ENCODE measurements at places on chromosomes 6 and 20.

- DNase-seq = no peak
Measured at GRCh38 chr6:156804402-156804801, 27.2 kb downstream of the ARID1B start.

DNA sequence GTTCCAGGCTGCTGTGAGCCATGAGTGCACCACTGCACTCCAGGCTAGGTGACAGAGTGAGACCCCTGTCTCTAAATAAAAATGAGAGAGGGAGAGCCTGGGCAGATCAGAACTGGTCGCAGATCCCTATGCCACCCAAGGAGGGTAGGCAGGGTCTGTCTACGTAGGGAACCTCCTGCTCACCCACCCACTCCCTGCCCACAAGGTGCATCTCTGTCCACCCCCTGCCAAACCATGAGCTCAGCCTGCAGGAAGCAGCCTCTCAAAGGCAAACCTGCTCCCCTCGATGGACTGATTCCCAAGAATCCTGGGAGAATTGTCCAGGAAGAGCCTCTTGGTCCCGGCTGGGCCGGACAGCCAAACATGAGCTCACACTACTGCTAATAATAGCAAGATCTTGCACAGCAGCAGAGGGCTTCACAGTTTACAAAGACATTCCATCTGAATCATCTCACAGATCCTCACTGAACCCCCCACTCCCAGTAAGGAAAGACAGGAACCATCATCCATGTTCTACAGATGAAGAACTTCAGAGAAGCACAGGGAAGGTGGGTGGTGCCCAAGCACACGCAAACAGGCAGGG is 27.8 kb upstream of the TLDC2 start:
- no peak for DNase-seq

DNA sequence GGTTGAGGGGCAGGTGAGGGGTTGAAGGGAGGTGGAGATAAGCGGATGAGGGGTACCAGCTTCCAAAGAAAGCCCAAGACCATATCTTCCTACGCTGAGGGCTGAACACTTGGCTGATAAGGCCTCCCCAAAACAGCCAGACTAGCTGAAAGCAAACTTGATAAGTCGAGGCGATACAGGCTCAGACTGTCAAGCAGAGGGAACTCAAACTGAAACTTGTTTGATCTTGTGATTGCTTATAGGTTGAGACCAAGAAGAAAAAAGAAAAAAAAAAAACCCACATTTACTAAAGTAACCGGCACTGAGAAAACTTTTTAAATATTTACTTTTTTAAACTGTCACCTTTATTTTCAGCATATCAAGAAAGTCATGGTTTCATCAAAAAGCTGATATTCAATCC is 73.6 kb downstream of the TRERF1 start:
- DNase-seq = no peak

DNA sequence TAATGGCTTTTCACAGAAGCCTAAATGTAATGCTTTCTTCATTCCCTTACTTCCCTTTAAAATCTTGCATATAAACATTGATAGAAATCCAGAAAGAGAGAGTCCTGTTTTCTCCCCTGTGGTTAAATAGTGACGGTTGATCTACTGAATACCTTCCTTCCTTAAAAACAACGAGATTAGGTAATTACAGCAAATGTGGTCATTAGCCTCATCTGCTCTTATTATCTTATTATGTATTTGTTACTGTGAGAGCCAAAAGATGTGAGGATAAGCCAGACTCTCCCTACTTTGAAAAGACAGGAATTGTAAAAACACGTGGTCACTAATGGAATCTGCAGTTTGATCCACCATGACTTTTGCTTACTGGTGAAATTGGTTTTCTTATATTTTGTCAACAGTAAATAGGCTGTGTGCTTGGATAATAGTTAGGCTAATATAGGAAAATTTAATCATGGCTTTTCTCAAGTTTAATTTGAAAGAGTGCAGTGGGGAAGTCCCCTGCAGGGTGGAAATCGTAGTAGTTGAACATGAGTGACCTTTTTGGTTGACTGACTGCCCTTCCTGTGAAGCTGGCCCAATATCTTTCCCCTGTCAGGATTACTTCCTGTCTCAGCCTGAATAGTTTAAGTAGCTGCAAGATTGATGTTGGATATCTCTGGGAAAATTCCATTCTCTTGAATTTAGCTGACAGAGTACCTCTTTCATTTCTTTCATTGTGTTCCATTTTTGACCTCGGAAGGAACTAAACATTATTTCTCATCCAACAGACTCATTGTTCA is 62.8 kb downstream of the JARID2 start:
- DNase-seq = no peak

GRCh38 chr6:37625591-37626374 is 71.9 kb downstream of the MDGA1 start:
- DNase-seq = no peak

DNA sequence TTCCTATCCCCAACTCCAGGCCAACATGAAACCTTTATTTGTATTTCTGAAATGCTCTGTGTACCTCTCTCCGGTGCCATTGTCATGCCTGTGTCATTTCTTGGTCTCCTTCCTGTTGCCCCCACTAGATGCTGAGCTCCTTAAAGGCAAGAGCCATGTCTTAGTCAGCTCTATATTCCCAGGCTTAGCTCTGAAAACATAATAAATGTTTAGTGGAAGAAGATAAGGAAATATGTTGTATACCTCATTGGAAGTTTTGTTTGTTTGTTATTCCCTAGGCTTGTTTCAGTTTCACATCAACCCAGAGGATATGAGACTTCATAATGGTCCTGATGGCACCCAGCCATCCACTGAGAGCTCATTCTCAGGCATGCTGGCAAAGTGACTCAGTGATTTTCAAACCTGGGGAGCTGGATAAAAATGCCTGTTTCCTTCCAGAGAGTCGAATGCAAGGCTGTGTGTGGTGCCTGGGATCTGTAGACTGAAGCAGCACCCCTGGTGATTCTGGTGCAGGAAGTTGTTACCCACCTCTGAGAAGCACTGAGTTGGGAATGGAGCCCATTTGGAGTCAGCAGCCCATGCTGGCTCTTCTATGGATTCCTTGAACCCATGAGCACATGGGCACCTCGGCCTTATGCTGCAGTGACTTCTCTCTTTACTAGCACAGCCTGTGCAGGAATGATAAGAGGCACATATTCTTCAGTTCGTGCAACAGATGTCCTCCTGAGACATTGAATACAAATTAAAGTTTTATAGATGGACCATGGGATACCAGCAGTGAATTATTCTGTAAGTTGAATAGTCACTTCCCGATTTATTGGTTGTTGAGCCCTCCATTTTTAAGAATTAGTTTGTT is 205.2 kb downstream of the FARS2 start:
- DNase-seq = no peak

DNA sequence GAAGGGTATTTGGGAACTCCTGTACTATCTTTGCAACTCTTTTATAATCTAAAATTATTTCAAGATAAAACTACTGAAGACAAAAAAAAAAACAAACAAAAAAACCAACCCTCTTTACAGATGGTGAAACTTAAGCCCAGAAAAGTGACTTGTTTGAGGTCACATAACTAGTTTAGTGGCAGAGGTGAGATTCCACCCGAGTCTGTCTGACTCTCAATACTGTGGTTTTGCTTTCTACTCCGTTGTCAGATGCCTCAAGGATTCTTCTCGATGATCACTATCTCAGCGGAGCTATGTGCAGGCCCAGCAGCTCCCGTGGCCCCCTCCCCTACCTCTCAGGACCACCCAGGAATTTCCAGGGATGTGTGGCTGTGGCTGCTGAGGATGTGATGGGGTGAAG is 36.1 kb upstream of the KCNB1 start:
- no peak for DNase-seq

GRCh38 chr20:44485078-44485829 is 9.6 kb downstream of the TTPAL start:
- DNase-seq = no peak

Data from stimulated activated CD8-positive, alpha-beta memory T cell treated with anti-CD3 and anti-CD28 coated beads, Interleukin-2, amount 100 ng/mL, for 1 hour (primary cell).